ENCODE measurements at places on chromosomes 7 and 10.

DNA sequence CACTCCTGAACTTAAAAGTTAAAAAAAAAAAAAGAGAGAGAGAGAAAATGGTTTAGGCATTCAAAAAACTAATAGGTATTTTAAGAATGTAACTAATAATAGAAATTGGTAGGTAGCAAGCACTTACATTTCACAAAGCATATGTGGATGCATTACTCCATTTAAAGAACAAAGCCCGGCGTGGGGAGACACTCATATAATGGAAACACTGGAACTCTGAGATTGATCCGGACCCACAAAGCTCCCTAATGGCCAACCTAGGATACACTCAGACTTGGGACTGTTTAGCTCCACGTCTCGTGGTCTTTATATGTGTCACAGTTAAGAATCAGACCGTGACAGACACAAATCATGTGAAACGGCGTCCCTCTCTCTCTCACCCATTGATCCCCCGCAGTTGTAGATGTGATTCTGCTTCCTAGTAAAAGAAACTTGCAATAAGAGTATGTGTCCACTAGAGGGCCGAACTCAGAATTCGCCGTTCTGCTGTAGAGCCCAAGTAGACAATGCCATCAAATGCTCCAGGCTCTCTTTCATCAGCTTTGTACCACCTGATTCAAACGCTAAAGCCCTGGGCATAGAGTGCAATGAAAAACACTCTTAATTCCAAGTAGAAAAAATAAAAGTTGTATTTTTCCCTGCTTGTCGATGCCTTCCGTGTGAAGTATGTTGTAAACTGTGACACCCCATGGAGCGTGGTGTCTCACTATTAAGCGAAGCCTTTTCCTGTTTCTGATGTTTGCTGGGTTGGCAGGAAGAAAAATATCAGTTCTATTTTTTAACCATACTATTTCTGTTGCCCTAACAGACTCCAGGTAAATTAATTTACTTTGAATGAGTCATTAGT, 429.0 kb upstream of the MTPN start:
- peak; percentile 41 for DNase-seq

- no peak for DNase-seq
These were observed 50.3 kb upstream of the PIP4K2A start for GRCh38 chr10:22764639-22765038.

GRCh38 chr10:79239924-79240581, 107.2 kb upstream of the PPIF start:
- no peak for DNase-seq

- no peak for DNase-seq
These were observed 124.2 kb upstream of the PDLIM1 start for GRCh38 chr10:95414844-95415485.

DNA sequence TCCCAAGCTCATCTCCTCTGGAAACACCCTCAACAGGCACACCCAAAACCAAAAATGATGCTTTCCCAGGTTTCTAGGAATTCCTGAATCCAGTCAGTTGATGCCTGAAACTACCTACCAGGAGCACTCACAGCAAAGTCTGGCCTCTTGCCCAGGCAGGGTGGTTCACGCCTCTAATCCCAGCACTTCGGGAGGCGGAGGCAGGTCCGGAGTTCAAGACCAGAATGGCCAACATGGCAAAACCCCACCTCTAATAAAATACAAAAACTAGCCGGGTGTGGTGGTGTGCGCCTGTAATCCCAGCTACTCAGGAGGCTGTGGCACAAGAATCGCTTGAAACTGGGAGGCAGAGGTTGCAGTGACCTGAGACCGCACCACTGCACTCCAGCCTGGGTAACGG, 1.9 kb downstream of the MAD1L1 start:
- no peak for DNase-seq

- no peak for DNase-seq
These were observed 34.2 kb upstream of the TCF7L2 start for GRCh38 chr10:112915590-112916572.

DNA sequence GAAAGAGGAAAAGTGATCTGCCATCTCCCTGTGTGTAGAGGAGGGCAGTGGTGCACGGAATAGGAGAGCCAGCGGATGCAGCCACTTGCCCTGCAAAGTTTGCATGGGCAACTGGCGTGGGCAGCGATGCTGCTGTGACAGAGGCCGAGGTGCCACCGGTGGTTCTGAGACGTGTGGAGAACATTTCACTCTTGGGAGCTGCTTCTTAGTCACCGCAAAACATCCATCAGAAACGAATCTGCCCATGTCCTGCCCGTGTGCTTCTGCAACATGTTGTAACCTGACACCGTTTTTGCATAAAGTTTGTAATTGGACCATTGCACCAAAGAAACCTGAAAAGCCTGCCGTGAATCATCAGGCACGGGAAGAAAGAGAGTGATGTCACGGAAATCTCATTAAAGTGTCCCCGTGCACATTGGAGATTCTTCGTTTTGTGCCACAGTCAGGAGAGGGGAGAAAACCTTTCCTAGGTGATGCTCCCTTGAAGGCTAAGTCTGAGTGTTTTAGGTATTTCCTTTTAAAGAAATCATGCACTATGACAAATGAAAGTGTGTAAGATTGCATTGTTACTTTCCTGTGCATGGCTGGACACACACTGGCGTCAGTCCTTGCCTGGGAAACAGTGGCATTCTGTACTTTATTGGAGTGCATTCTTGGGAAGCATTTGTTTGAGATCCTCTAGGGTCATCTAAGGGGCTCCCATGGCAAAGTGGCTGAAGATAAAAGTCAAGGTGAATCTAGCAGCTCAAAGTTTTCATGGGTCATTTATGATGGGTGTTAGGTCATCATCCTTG, 302.6 kb downstream of the KLF6 start:
- DNase-seq, result no peak

- DNase-seq, result peak; percentile 83
These were observed 5.3 kb downstream of the ESYT2 start for GRCh38 chr7:158824028-158824427.

DNA sequence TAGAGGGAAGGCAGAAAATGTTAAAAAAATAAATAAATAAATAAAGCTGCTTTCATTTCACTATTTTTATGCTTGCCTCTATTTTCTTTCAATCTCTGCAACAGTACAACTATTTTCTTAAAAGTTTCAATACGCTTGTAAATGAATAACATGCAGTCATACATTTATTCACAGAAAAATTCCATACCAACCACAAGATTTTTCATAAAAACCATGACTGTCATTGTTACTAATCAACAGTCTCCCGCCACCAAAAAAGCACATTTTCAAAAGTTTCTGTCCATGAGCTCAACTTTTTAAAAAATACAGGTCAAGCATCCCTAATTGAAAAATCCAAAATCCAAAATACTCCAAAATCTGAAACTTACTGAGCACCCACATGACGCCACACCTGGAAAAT, 5.3 kb downstream of the PARD3 start:
- no peak for DNase-seq
